ENCODE measurements at places on chromosomes 3 and 15.

- no peak for DNase-seq
These were observed 47.6 kb upstream of the RGMA start for GRCh38 chr15:93136606-93137005.

DNA sequence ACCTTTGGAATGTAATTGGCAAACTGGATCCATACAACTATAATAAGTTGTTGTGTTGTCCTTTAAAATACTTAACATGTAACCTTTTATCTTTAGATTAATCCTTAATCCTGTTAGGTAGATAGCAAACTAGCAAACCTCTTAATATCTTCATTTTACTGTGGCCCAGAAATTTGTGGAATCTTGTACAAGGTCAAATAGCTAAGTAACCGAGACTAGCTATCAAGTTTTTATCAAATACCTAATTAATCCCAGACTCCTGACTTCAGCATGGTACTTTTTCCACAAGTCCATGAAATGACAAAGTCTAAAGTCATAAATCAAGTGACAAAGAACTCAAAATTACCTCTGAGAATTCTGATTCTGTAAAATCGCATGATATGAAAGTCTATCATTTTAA lies 4.4 kb downstream of the GATM start:
- DNase-seq = no peak

- no peak for DNase-seq
These were observed 961.5 kb upstream of the NR2F2 start for GRCh38 chr15:95368755-95369601.

GRCh38 chr3:120177707-120178306 lies 83.6 kb upstream of the GSK3B start:
- DNase-seq = no peak

GRCh38 chr15:66110864-66111263 lies 142.7 kb downstream of the MEGF11 start:
- DNase-seq = no peak

- no peak for DNase-seq
These were observed 67.1 kb downstream of the AAGAB start for GRCh38 chr15:67187351-67187854.

GRCh38 chr3:51717446-51717845 lies 10.6 kb downstream of the GRM2 start:
- no peak for DNase-seq

GRCh38 chr15:35381328-35381727 lies 164.6 kb downstream of the DPH6 start:
- DNase-seq = no peak

GRCh38 chr3:10955711-10956453 lies 36.7 kb upstream of the SLC6A1 start:
- DNase-seq = no peak

DNA sequence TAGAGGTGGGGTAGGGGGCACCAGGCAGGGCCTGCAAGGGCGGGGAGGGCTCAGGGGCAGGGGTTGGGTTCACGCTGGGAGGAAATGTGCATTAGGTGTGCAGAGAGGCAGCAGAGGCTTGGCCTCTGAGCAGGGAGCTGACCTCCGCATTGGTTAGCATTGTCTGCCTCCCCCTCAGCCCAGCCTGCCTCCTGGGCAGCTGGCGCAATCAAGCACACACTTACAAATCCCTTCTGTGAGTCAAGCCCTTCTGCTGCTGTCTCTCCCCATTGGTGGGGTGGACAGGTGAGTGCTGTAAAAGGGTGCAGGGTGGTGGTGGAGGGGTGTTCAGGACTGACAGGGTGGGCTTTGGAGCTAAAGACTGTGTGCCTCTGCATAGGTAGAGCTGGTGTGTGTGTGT lies 9.3 kb downstream of the LOXL1 start:
- no peak for DNase-seq

All from stimulated activated CD4-positive, alpha-beta T cell treated with anti-CD3 and anti-CD28 coated beads, Interleukin-4, amount 100 ng/mL, for 4 hours (primary cell).